Esophagus muscularis mucosa (tissue), 4 donors: ENCODE measurements at places on chromosomes 5 and 9. TPM values are rescaled to one million over a fixed set of nuclear protein-coding genes. Genes with fewer than 3 reads are reported as not detected.
A peak's percentile ranks its signal among the peaks of the same experiment; 100 is the strongest.

Gene WWC1
- total RNA-seq = 6.2 TPM

Gene CACNA1B
- 0.13 TPM for total RNA-seq

Gene C1QTNF3
- total RNA-seq = 20.5 TPM

Gene ANKRD31
- under 0.01 TPM for total RNA-seq

Gene DOCK8
- 49.9 TPM for total RNA-seq

- DNase-seq = no peak
These were observed 171.3 kb downstream of the ST8SIA4 start for GRCh38 chr5:100731768-100732167.

GRCh38 chr9:108001237-108001636 lies 511.7 kb upstream of the KLF4 start:
- DNase-seq = no peak

DNA sequence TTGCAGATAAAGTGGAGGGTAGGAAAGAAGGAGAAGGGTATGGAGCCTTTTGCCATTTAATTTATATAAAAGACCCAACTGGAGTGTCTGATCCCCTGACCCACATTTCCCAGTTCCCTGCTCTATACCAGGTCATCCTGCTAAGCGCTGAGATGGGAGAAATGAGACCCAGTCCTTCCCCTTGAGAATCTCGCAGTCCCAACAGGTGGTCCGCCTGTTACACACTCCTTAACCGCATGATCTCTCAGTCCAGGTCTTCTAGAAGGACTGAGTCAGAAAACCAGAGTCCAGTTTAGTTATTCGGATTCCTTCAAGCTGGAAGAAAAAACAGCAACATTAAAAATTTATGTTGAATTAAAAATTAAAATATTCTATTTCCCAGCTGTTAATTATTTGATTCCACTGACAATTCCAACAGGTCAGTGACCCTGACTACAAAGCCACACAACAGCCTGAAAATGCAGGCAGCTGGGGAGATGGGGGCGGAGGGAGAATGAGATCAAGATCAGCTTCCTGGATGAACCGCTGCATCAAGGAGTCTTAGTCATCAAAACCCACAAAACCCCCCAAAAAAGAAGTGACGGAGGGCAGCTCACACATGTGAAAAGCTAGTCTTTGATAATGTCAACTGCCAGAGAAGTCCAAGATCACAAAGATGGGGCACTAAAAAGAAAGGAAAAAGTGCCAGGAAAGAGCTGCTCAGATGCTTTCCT lies 44.0 kb downstream of the GGTA1 start:
- no peak for DNase-seq

GRCh38 chr9:129781981-129782380 lies 21.0 kb upstream of the TOR1B start:
- no peak for DNase-seq

GRCh38 chr5:88480245-88480644 lies 211.6 kb upstream of the TMEM161B start:
- no peak for DNase-seq

GRCh38 chr9:86034863-86035734 lies 64.3 kb downstream of the GOLM1 start:
- peak; percentile 68 for DNase-seq
